ENCODE measurements at places on chromosomes 7 and 10.
A peak's percentile ranks its signal among the peaks of the same experiment; 100 is the strongest.

GRCh38 chr10:79129361-79129997 lies 60.7 kb downstream of the ZMIZ1 start:
- no peak for DNase-seq

DNA sequence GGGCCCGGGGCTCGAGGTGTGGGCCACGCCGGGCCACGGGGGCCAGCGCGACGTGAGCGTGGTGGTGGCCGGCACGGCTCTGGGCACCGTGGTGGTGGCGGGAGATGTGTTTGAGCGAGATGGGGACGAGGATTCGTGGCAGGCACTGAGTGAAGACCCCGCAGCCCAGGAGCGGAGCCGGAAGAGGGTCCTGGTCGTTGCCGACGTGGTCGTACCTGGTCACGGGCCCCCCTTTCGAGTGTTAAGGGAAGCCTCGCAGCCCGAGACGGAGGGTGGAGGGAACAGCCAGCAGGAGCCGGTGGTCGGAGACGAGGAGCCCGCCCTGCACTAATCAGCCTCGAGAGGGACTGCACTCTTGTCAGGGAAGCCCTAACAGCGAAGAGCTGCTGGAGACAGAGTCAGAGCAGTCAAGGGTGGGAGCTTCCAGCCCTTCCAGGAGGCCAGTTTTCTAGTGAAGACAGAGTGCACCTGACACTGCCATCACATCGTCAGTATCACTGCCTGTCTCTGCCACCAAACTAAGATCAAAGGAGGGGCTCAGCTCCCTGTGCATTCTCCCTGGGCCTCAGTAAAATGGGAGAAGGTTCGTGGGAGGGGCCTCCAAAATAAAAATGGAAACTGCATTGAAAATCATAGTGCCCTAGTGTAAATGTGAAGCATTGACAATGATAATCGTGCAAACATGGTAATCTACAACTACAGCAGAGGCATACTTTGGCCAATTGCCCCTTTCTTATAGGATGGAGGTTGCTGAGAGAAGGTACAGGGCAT lies 1.3 kb downstream of the MBLAC1 start:
- no peak for DNase-seq

GRCh38 chr7:134420424-134421125 lies 38.3 kb downstream of the AKR1B1 start:
- no peak for DNase-seq

DNA sequence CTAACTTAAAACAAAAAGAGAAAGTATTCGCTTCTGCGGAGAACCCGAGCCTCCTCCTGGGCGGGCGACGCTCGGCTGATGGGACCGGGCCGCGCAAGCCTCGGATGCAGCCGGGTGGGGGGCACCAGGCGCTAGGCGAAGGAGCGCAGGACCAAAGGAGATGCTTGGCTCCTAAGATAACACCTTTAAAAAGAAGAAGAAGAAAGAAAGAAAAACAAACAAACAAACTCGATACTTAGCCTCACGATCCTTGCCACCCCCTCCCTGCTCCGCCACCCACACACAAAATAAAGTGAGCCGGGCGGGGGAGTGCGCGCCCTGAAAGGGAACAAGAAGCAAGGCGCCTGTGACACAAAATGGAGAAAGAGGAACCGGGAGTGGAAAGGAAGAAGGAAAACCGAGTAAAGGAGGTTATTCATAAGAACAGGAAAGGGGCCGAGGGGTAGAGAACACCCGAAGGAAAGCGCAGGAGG lies 34.0 kb upstream of the EBLN1 start:
- no peak for DNase-seq

- DNase-seq: no peak
These were observed 205.0 kb downstream of the DIP2C start for GRCh38 chr10:484441-484924.

- no peak for DNase-seq
These were observed 42.2 kb upstream of the CAMK2B start for GRCh38 chr7:44367475-44368043.

DNA sequence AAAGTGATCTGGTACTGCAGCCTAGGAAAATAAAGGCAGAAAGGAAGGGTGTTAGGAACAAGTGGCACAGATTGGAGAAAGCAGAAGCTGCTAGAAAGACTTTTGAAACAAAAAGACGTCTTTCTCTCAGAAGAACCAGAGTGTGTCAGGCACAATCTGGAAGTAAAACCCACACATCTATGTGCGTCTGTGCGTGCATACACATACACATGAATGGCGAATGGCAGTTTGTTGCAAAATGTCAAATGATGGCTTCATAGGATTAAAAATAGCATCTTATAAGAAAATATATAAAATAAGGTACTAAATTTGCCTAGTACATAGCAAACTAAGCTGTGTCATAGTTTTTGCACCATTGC lies 246.3 kb downstream of the CDK14 start:
- DNase-seq: no peak

DNA sequence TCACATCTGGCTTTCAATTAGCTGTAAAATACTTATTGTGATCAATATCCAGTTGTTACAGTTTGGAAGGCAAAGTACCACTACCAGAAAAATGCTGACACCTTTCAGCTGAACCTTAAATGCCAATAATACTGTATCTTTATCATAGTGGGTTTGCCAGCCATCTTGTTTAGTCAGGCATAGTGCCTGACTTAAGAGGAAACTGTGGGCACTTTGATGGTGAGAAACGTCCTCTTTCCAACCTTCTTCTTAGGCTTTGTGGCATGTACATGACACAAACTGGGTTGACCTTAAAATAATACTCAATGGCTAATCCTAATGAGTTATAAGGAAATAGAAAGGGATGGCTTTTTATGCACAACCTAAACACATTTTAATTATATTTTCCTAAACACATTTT lies 52.3 kb upstream of the PRR15 start:
- no peak for DNase-seq

GRCh38 chr10:35684586-35684985 lies 42.5 kb upstream of the FZD8 start:
- DNase-seq: no peak

GRCh38 chr7:139942636-139943035 lies 113.6 kb downstream of the TBXAS1 start:
- no peak for DNase-seq

GRCh38 chr10:123132576-123133477 lies 2.9 kb upstream of the HMX3 start:
- no peak for DNase-seq

DNA sequence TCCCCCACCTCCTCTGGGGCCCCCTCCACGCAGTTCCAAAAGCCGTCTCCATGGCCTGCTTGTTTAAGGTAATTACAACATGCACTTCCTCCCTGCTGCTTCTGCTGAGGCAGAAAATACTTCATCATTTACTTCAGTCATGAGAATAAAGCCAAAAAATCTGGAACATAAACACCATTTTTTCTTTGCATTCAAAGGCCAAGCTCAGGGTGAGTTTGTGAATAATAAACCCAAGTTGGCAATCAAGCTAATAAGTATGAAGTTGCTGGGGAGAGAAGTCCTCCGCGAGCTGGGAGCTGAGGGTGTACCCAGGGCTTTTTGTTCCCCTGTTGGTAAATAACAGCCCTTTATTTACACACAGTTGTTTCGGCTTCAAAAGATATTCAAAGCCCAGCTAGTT lies 70.5 kb downstream of the FAM204A start:
- no peak for DNase-seq

DNA sequence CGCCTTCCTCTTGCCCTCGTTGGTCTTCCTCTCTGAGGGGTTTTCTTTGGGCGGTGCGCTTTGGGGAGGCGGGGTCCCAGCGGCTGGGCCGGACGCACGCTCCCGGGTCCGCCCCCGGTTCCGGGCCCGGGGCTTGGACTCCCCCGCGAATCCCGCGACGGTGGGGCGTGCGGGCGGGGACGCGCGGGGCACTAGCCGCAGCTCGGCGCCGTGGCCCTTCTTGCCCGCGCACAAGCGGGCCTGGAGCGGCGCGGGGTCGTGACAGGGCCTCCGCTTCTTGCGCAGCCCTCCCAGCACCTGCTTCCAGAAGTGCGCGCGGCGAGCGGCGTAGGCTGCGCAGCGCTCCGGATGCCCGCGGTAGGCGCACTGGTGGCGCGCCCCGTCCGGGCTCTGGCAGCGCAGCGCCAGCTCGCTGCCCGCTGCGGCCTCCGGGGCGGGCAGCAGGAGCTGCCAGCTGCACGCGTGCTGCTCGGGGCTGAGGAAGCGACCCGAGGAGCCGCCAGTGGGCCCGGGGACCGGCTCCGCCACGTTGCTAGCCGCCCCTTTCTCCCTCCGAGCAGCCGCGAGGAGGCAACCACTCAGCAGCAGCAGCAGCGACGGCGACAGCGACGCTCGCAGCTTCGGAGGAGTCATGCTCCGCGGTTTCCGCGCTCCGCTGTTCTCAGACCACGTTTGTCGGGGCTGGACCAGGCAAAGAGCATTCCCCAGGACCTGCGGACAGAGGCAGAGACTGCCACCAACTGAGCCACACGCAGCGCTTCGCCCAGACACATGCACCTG lies 759 bp downstream of the FGFBP3 start:
- DNase-seq: peak; percentile 10

- DNase-seq: no peak
These were observed 4.2 kb upstream of the SORBS1 start for GRCh38 chr10:95565336-95565735.

DNA sequence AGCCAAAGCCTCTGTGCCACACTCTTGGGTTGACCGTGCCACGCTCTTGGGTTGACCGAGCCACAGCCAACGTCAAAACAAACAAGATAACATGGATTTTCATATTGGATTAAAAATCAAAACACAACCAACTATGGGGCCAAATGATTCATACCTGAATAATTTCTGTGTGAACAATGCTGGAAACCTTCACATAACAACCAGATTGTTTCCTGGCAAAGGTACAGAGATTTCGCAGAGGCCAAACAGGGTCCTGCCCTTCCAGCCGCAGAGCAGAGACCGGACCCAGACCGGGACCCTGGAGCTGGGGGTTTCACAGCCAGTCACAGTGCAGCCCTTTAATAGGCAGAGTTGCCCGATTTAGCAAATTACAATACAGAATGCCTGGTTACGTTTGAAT lies 40.5 kb downstream of the ITIH5 start:
- no peak for DNase-seq

GRCh38 chr10:71462062-71462935 lies 65.6 kb downstream of the CDH23 start:
- peak; percentile 8 for DNase-seq

- DNase-seq: no peak
These were observed 470.7 kb upstream of the MKI67 start for GRCh38 chr10:128596906-128597305.

GRCh38 chr7:43879477-43879876 lies 10.2 kb upstream of the MRPS24 start:
- DNase-seq: no peak

DNA sequence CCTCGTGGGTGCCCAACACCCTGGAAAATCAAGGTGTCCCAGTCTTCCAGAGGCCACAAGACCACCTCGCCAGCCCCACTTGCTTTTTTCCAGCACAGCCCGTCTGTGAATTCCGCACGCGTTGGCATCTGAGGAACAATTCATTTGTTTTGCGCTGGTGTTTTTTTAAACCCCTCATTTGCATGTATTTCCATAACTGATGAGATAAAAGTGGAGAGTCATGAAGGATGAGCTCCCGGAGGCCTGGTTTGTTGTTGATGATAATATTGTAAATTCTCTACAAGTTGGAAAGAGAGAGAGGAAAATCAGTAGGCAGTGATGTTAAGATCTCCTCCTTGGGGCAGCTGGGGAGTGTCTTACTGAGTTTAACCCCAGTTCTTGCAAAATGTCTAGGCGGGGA lies 34.6 kb downstream of the SLC29A3 start:
- no peak for DNase-seq

- no peak for DNase-seq
These were observed 52.0 kb upstream of the NKX6-2 start for GRCh38 chr10:132837905-132838304.

- no peak for DNase-seq
These were observed 18.5 kb downstream of the RFC2 start for GRCh38 chr7:74235518-74236268.

- peak; percentile 52 for DNase-seq
These were observed 174.5 kb upstream of the AKR1E2 start for GRCh38 chr10:4651404-4652037.

- no peak for DNase-seq
These were observed 275.0 kb downstream of the PTEN start for GRCh38 chr10:88138319-88138848.

- no peak for DNase-seq
These were observed 474.2 kb downstream of the ADRA2A start for GRCh38 chr10:111551001-111551400.

DNA sequence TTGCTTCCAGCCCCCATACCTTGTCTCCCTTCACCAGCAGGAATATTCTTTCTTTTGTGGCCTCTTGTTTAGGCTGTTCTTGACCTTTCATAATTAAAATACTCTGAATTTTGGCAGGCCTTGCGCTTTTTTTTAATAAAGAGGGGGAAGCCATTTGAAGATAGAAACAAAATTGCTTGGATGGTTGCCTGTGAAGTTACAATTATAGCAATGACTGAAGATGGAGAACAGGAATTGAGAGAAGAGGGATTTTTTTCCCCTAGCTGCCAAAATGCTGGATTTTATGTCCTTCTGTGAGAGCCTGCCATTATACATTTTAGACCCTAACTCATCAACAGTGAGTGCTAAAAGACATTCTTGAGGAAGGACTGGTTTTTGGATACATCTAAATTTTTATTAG lies 24.8 kb downstream of the FGFBP3 start:
- DNase-seq: no peak

- no peak for DNase-seq
These were observed 16.3 kb downstream of the RBM33 start for GRCh38 chr7:155660758-155661093.

- DNase-seq: no peak
These were observed 117.3 kb downstream of the FAM53B start for GRCh38 chr10:124626759-124627380.

DNA sequence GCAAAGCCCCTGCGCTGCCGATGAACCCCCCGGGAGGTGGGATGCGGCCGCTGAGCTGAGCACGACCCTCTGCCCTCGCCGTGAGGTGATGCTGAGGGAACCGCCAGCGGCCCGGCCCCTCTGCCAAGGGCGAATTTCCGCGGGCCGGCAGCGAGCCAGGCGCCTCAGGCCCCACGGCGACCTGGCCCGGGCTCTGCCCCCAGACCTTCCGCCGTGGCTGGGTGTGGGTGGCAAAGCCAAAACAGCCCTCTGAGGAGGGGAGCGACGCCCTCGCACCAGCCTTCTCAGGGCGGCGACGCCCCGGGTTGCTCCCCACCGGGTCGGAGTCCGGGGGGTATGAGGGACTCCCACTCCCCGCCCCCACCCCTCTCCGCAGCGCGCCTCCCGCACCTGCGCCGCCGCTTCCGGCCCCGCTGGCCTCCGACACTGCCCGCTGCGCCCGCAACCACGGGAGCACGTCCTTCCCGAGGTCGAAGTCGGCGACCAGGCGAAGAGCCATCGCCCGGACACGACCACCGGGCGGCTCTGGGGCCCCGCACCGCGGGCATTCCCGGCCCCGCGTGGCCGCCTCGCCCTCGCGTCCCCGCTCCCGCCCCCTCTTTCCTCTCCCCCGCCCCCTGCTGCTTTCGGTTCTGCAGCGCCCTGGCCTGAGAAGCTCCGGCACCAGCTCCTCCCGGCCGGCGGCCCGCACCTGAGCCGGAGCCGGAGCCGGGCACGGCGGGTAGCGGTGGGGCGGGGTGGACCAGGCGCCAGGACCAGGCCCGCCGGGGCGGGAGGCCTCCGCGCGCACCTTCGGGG lies at the start of gene GSAP:
Gene GSAP, minus strand, starts transcription at position 527 of the 798 bp plus-strand sequence. Its CDS starts 28 bp downstream, at position 499.
- peak; percentile 37 for DNase-seq

Data from NCI-H1417 treated with DMSO at 0.1 percent for 48 hours (cell line).